ENCODE measurements at places on chromosomes 5 and 9. TPM values are rescaled to one million over a fixed set of nuclear protein-coding genes. Genes with fewer than 3 reads are reported as not detected.

Gene COL5A1
- total RNA-seq: 22.8 TPM

Gene PDE6A
- total RNA-seq: 0.07 TPM

Gene HSD17B3
- total RNA-seq: not detected

Gene F12
- 4.0 TPM for total RNA-seq

Gene SLC36A2
- total RNA-seq: not detected

Gene LEAP2
- total RNA-seq: 0.17 TPM

Gene CCNI2
- total RNA-seq: not detected

Gene TMEM171
- 0.83 TPM for total RNA-seq

Gene CCDC180
- 1.3 TPM for total RNA-seq

Gene FBLL1
- total RNA-seq: 2.8 TPM

Gene MUSK
- not detected for total RNA-seq

Gene YTHDC2
- 31.3 TPM for total RNA-seq

Gene SEMA6A
- 7.7 TPM for total RNA-seq

Gene STKLD1
- 1.0 TPM for total RNA-seq

Gene GABRB2
- not detected for total RNA-seq

Gene SLC34A3
- total RNA-seq: not detected

Gene BTNL9
- total RNA-seq: 0.16 TPM

Gene ADAMTS2
- not detected for total RNA-seq

Gene TRIM14
- total RNA-seq: 11.3 TPM

Gene ITGA2
- 204 TPM for total RNA-seq

Gene NOXA1
- total RNA-seq: 2.0 TPM

Gene ARAP3
- total RNA-seq: 9.0 TPM

Gene BAAT
- 0.17 TPM for total RNA-seq

Gene NME5
- total RNA-seq: 1.6 TPM

Gene FCHSD1
- 23.7 TPM for total RNA-seq

Gene SNCB
- total RNA-seq: not detected

Gene KCNMB1
- total RNA-seq: 0.50 TPM

Gene NTNG2
- 2.0 TPM for total RNA-seq

Gene FABP6
- total RNA-seq: not detected

Gene ZBED3
- 3.2 TPM for total RNA-seq

Gene SLC1A3
- 8.3 TPM for total RNA-seq

Gene PALM2AKAP2
- total RNA-seq: 22.3 TPM

Gene SLF1
- 4.2 TPM for total RNA-seq

Gene SOHLH1
- total RNA-seq: not detected

Gene LCN1
- not detected for total RNA-seq

Gene PCDHB7
- 0.14 TPM for total RNA-seq

Gene ORM2
- total RNA-seq: not detected
